ENCODE measurements at places on chromosomes 12 and 14. TPM values are rescaled to one million over a fixed set of nuclear protein-coding genes. Genes with fewer than 3 reads are reported as not detected.

The MFAP5 gene
- not detected for total RNA-seq

DNA sequence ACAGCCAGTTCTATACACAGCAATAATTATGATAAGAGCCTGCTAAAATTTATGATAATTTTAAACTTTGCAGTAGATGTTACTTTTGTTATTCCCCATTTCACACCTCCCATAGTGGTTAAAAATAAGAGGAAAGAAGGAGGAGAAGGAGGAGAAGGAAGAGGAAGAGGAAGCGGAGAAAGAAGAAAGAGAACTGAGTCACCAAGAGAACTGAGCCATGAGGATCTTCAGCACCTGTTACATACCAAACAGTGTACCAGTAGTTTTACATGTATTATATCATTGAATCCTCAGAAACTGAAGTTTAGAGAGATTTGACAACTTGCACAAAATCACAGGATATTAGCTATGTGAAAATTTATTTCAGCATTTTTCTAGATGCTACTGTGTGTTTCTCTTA lies 3.9 kb downstream of the CD163 start:
- no peak overlapping the region for H3K4me3 ChIP-seq
- no peaks in the 10 kb centered on the region for H3K4me1 ChIP-seq
- H3K27me3 ChIP-seq, result peaks cover 4% of the 10 kb centered on the region
- H3K36me3 ChIP-seq, result no peaks in the 10 kb centered on the region

The SLC6A15 gene
- total RNA-seq, result not detected

- peaks cover 5% of the 10 kb centered on the region for H3K27me3 ChIP-seq
- H3K4me1 ChIP-seq, result peaks cover 44% of the 10 kb centered on the region
- no peak overlapping the region for H3K4me3 ChIP-seq
- H3K36me3 ChIP-seq, result no peaks in the 10 kb centered on the region
Measured at GRCh38 chr12:108477881-108478259, 37.2 kb upstream of the FICD start.

- DNase-seq, result peak; percentile 73
- peak overlapping the region; percentile 32 for H3K27ac ChIP-seq
- H3K4me3 ChIP-seq, result no peak overlapping the region
- no peaks in the 10 kb centered on the region for H3K27me3 ChIP-seq
Measured at GRCh38 chr12:94289461-94290312, 141.3 kb downstream of the PLXNC1 start.

GRCh38 chr12:100197486-100197885 lies 3.1 kb upstream of the ACTR6 start:
- H3K4me1 ChIP-seq, result peaks cover 36% of the 10 kb centered on the region
- H3K27ac ChIP-seq, result peak overlapping the region; percentile 33
- peak overlapping the region; percentile 27 for H3K4me3 ChIP-seq
- H3K36me3 ChIP-seq, result no peaks in the 10 kb centered on the region

DNA sequence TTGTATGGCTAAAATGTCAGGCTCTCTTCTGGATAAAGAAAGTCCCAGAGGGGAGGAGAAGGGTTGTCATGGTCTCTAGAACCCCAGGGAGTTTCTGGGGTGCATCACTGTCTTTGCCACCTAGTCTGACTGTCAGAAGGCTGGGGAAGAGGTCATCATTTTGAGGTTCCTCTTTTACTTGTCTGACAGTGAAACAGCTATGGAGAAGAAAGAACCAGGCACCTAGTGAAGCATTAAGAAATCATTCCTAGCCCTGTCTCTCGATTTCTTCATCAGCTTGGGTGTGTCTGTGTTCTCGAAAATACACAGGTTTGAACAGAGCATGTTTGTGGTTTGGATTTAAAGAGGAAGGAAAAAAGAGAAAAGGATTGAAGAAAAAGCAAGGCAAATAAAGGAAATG lies 158.7 kb upstream of the LRIG3 start:
- H3K27me3 ChIP-seq, result no peaks in the 10 kb centered on the region
- no peak overlapping the region for H3K4me3 ChIP-seq
- no peaks in the 10 kb centered on the region for H3K36me3 ChIP-seq
- H3K4me1 ChIP-seq, result no peaks in the 10 kb centered on the region
- no peak for DNase-seq
